Stimulated activated CD4-positive, alpha-beta T cell treated with anti-CD3 and anti-CD28 coated beads, Interleukin-12 subunit alpha, Interleukin-12 subunit beta, amount 100 ng/mL, for 48 hours (primary cell): ENCODE measurements at places on chromosomes 2 and 18.

- no peak for DNase-seq
Observed at GRCh38 chr2:83970217-83970929, 488.7 kb downstream of the SUCLG1 start.

DNA sequence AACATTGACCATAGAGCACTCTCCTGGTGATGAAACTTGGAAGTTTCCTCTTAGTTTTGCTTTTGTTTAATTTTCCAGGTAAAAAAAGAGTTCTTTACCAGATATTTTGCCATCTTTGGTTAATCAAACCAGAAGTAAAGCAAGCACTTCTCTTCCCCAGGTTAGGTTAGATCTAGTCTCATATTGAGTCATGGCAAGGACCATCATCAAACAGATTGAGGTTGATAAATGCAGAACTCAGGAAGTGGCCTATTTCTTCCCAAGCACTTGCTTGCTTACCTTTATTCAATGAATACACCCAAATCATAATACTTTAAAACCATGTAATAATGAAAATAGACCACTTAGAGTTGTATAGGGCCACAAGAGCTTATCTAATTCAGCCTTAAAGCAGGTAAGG lies 23.4 kb downstream of the DNAH6 start:
- no peak for DNase-seq

DNA sequence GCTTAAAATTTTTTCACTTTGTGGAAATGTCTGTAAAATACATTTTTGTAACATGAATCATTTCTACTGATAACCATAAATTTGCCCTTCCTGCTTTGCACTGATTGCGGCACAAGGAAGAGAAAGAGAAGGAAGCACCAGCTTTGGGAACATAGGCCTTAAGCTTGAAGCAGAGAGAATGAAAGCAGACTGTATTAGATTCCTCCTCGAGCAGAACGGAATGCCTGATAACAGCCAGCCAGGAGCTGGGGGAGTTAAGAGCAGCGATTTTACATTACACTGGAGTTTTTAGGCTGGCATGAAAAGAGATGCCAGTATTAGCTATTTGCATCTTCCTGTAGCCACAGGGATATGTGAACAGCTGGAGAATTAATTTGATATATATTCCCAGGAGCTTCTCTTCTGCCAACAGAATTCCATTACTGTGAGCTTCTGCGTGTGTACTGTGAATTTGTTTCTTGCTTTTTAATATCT lies 33.5 kb downstream of the CRIM1 start:
- no peak for DNase-seq

GRCh38 chr2:224837066-224837465 lies 120.9 kb upstream of the CCDC195 start:
- DNase-seq, result no peak

GRCh38 chr2:111019381-111019780 lies 101.3 kb upstream of the BCL2L11 start:
- DNase-seq, result no peak

- DNase-seq, result no peak
Observed at GRCh38 chr18:6811816-6812215, 82.3 kb downstream of the ARHGAP28 start.

GRCh38 chr2:23904692-23905091 lies 22.2 kb downstream of the ATAD2B start:
- DNase-seq, result no peak

DNA sequence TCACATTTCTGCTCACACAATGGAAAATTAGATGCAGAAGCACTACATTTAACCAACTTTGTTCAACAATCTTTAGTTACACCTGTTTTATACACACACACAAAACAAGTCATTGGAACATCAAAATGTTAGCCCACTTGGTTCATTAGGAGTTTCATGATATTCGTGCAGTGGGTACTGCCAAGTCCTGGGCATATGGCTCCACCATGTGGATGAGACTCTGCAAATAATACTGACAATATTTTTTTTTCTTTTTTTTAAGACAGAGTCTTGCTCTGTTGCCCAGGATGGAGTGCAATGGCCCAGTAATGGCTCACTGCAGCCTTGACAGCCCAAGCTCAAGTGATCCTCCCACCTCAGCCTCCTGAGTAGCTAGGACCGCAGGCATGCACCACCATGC lies 34.5 kb upstream of the GRB14 start:
- DNase-seq, result no peak

- no peak for DNase-seq
Observed at GRCh38 chr2:207308519-207309224, 142.9 kb upstream of the KLF7 start.

DNA sequence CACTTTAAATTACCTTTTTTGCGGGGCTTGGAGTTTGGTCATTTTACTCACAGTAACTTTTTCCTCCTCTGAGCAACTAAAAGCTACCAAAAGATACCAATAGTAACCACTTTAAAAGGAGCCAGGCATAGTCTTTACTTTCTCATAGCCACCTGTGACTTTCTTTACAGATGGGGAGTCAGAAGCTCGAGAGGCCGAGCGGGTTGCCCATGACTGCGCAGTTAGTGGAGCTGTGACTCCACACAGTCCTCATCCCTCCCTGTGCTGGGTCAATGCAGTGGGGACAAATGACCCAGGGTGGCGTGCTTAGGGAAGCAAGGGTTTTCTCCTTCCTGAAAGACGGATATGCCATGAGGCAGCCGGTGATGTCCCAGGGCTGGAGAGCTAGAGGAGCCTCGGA lies 11.9 kb downstream of the LCT start:
- no peak for DNase-seq

DNA sequence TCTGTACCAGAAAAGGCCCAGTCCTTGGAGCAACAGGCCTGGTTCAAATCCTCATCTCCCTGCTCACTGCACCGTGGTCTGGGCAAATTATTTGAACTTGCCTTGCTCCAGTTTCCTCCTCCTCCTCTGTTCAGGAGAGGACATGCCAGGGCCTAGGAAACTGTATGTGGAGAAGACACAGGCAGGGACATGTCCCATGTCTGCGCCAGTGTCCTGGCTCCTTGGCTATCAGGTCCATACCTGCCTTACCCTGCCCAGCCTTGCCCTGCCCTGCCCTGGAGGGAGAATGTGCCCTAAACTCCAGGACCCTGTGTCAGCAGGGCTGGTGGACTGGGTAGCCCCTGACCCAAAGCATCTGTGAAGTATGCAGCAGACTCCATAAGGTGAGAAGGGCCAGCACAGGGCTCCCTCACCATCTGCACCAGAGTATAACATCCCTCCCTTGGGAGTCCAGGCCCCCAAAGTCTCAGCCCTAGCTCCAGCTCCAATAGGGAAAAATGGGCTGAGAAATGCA lies 165.3 kb downstream of the GALNT1 start:
- no peak for DNase-seq

GRCh38 chr18:5969989-5970403 lies 74.7 kb upstream of the TMEM200C start:
- no peak for DNase-seq

- no peak for DNase-seq
Observed at GRCh38 chr2:98759827-98760625, 29.1 kb upstream of the MGAT4A start.

DNA sequence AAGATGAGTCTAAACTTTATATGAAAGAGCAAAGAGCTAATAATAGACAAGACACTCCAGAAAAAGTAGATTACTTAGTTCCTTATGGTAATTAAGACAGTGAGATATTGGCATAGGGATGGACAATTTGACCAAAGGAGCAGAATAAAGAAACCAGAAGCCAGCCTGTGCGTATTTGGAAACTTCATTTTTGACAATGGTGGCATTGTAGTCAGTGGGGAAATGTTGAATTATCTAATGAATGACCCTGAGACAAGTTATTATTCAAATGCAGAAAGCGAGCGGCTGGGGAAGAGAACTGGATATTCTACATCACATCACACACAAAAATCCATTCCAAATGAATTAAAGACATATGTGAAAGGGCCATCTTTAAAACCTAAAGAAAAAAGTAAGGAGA lies 144.3 kb downstream of the DTNB start:
- no peak for DNase-seq

- no peak for DNase-seq
Observed at GRCh38 chr18:39329496-39330275, 1764.1 kb upstream of the CELF4 start.

- no peak for DNase-seq
Observed at GRCh38 chr2:62296034-62296831, 100.3 kb downstream of the B3GNT2 start.

DNA sequence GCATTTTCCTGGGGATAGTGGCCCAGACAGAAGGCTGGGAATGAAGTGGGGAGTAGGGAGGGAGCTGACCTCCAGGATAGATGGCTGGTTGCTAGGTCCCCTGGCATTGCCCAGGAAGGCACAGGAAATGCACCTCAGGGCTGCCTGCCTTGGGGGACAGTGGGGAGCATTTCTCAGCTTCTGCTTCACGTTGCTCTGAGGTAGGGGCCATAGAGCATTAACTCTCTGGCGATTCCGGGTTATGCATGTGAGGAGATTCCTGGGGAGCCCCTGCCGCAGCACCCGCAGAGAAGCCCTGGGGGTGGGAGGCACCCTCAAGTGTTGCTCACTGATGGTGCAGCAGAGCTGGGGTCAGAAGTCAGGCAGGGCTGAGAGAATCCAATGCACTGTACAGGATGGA lies 256.5 kb downstream of the CYP26B1 start:
- no peak for DNase-seq

DNA sequence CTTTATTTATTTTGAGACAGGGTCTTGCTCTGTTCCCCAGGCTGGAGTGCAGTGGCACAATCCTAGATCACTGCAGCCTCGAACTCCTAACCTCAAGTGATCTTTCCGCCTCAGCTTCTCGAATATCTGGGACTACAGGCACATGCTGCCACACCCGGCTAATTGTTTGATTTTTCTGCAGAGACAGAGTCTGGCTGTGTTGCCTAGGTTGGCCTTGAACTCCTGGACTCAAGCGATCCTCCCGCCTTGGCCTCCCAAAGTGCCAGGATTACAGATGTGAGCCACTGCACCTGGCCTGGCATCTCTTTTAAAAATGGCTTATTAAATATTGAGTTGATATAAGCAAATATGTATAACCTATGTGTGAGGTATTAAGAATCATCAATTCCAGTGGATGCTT lies 209.5 kb downstream of the FAM210A start:
- no peak for DNase-seq

DNA sequence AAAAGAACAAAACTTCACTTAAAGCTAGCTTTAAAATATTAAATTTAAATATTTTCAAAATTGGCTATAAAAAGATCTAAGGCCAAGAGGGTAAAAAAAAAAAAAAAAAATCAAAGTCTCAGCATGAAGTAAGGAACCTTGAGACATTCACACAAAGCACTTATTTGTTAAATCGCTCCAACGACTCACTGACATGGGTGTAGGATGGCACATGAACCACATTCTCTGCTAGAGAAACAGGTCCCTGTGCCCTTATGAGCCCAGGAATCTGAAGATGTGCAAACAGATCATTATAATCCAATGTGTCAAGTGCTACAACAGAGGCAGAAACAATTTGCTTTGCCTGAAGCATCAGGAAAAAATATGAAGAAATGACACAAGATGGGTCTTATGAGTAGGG lies 13.8 kb downstream of the LAPTM4A start:
- DNase-seq, result no peak

DNA sequence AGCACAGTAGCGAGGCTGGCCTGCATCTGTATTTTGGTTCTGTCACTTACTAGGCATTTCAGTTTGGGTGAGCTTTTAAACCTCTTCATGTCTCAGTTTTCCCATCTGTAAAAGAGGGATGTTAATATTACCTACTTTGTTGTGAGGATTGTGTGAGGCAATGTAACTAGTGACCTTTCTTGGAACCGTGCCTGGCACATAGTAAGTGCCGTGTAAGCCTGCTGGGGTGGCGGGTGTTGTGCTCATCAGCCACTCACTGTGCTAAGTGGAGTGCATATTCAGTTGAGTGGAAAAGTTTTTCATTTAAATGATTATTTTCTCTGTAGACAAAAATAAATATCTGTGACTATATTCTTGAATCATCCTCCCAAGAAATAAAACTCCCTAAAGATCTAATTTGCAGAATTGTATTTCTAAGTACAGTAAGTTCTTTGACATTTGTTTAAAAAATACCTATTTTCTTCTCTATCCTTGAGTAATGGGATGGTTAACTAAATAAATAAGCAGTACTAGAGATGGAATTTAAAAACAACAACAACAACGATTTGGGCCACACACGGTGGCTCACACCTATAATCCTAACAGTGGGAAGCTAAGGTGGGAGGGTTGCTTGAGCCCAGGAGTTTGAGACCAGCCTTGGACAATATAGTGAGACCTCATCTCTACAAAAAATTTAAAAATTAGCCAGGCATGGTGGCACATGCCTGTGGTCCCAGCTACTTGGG lies 56.7 kb downstream of the MALT1 start:
- DNase-seq, result no peak

DNA sequence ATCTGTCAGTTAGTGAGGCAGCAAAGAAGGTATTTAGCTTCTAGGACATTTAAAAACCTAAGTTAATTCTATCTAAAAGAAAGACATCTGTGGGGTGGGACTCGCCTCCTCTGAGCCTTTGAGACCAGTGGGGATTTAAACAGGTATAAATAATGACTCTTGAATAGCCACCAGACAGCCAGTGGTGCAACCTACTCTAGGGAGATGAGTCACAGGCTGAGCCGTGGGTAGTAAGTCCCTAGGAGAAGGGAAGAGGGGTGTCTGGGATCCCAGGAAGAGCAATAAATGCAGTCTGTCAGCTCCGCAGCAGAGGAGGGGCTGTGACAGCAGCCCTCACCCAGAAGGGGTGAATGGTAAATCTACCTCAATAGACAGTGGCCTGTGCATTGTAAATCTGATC lies 43.1 kb upstream of the GALNT3 start:
- no peak for DNase-seq

- DNase-seq, result no peak
Observed at GRCh38 chr2:207750876-207751275, 18.8 kb downstream of the FZD5 start.

DNA sequence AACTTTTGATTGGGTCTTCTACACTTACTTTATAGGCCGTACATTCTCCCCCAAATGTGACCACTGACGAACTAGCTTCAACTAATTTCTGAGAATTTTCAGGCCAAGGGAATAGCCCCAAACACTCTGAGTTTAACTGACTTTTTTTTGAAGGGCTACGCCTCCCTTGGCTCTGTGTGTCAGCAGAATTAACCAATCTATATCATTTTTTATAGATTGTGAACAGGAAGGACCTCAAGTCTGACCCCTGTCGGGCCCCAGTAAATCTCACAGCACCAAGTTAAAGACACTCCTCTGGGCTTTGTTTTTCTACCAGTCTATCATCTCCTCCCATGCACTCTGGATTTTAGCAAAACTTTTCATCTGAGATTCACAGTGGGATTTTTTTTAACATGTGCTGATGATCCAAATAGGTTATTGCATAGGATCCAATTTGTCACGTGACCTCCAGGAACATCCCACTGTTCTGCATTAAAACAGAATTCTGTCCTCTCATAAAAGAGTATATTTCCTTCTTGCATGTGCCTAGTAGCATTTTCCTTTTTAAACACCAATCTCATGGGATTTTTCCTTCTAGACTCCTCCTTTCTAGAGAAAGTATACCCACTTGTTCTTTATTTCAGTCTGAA lies 307.1 kb downstream of the OSR1 start:
- no peak for DNase-seq

DNA sequence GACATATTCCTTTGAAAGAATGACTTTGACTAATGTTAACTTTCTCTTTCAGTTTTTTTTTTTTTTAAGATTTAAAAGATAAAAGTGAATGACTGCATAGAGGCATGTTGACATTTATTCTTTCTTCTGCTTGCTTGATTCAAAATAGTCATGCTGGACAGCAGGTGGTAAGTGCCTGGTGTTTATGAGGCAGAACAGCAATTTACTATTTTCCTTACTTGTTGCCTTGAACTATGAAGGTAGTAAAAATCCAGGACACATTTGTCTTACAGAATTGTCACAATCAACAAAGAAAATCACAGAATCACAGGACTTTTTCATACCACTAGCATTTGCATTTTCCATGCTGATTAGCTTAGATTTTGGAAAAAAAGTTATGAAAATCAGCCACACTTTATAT lies 388.3 kb downstream of the CTNNA2 start:
- no peak for DNase-seq
